ENCODE measurements at places on chromosomes 3 and 15.

- no peak for DNase-seq
Observed at GRCh38 chr15:39908186-39908585, 11.9 kb downstream of the GPR176 start.

DNA sequence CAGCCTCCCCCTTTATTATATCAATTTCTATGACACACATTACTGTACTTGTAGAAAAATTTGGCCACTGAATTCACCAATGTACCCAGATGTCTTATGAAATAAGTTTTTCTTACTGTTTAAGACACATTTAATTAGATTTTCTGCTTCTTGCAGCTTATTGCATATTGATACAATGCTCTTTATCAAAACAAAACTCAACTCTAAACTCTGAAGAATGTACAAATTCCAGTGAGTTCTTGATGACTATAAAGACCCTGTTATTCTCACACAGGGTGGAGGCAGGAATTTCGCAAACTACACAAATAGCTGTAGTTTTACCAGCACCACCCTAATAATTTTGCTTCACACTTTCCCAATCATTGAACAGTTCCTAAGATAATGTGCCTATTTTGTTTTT is 22.0 kb downstream of the CMTM6 start:
- no peak for DNase-seq

DNA sequence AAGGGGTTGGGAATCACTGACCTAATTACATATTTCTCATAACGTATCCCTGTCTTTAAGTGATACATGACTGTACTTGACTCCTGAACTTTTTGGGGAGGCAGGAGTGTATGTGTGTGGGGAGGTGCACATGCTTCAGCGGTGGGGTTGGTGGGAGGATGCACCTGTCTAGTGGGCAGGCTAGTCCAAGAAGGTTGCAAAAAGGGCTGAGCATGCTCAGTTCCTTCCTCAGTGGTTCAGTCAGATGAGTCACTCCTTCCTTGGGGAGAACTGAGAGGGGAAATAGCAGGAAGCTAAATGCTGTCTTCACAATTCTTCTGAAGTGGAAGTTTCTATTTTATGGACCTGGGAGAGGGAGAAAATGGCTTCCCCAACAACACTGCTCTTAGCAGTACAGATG is 24.6 kb upstream of the AP4E1 start:
- no peak for DNase-seq

- DNase-seq = no peak
Observed at GRCh38 chr3:48845170-48845569, 2.5 kb downstream of the PRKAR2A start.

- no peak for DNase-seq
Observed at GRCh38 chr3:33184863-33185262, 33.7 kb downstream of the SUSD5 start.

- no peak for DNase-seq
Observed at GRCh38 chr3:109918740-109919139, 581.4 kb upstream of the DPPA4 start.

- no peak for DNase-seq
Observed at GRCh38 chr15:91476861-91477260, 376.6 kb upstream of the SLCO3A1 start.

- no peak for DNase-seq
Observed at GRCh38 chr3:126493739-126494138, 18.0 kb upstream of the ZXDC start.

GRCh38 chr15:53437366-53437765 is 322.1 kb downstream of the WDR72 start:
- no peak for DNase-seq

- DNase-seq = no peak
Observed at GRCh38 chr3:78761126-78761525, 1006.7 kb downstream of the ROBO1 start.

DNA sequence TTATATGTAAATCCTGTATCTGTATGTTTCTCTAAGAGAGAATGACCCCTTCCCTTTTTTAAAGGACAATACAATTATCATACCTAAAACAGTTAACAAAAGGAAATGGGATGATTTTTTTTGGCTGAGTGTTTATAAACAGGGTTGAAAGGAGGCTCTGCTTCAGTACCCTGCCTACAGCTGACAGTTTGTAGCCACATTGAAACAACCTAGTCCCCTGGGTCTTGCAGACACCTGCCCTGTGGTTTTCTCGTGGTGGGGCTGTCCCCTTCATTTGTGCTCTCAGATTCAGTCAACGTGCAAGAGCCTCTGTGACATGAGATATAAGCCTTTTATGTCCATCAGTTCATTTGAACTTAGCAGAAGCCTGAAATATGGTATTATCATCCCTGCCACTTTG is 2.3 kb upstream of the HMCES start:
- no peak for DNase-seq

All from upper lobe of right lung (tissue), 1 donor.